Urothelium cell line (cell line): ENCODE measurements at places on chromosomes 13 and 19.

GRCh38 chr19:55867101-55867500 is 30.8 kb downstream of the NLRP4 start:
- DNase-seq, result no peak

DNA sequence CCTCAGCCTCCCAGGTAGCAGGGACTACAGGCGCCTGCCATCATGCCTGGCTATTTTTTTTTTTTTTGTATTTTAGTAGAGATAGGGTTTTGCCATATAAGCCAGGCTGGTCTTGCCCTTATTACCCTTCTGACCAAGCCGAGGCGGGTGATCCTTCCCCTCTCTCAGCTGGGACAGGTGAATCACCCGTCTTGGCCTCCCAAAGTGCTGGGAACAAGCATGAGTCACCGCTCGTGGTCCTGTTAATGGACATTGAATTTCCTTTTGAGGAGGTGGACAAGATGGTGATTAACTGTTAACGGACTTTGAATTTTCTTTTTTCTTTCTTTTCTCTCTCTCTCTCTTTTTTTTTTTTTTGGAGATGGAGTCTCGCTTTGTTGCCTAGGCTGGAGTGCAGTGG is 10.6 kb downstream of the CD70 start:
- peak; percentile 67 for DNase-seq

DNA sequence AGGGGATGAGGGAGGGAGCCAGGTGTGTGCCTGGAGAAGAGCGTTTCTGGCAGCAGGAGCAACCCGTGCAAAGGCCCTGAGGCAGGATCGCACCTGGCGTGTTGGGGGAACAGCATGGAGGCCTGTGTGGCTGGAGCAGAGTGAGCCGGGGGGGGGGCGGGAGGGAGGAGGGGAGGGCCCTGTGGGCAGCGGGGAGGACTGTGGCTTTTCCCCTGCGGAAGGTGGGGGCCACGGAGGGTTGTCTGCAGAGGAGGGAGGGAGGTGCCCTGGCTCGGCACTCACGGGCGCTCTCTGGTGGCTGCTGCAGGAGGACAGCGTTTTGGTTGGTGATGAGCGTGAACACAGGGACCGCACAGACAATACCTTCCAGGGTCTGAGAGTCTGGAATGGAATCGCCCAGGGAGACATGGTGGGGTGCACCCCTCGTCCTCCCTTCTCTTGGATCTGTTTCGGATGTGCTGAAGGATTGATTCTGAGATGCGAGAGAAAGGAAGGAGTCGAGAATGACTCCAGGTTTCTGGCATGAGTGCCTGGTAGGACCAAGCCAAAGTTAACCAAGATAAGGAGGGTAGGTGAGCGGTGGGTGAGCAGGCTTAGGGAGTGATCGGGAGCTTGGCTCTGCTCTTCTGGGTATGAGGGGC is 6.5 kb downstream of the RAB11B start:
- DNase-seq, result peak; percentile 40

DNA sequence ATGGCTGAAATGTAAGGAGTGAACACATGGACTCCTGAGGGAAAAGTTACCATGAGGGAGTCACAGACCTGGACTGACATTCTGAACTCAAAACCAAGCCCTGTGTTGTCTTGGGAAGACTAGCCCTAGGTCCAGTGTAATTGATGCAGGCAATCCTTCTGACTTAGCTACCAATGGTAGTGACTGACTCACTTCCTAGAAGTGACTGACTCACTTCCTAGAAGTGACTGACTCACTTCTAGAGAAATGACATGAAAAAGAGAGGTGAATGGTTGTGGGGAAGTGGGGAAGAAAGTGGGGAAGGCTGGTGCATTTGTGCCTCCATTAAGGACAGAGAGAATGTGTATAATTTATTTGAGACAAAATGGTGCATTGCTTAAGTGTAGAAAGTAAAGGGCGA is 49.9 kb downstream of the EDNRB start:
- DNase-seq, result no peak

DNA sequence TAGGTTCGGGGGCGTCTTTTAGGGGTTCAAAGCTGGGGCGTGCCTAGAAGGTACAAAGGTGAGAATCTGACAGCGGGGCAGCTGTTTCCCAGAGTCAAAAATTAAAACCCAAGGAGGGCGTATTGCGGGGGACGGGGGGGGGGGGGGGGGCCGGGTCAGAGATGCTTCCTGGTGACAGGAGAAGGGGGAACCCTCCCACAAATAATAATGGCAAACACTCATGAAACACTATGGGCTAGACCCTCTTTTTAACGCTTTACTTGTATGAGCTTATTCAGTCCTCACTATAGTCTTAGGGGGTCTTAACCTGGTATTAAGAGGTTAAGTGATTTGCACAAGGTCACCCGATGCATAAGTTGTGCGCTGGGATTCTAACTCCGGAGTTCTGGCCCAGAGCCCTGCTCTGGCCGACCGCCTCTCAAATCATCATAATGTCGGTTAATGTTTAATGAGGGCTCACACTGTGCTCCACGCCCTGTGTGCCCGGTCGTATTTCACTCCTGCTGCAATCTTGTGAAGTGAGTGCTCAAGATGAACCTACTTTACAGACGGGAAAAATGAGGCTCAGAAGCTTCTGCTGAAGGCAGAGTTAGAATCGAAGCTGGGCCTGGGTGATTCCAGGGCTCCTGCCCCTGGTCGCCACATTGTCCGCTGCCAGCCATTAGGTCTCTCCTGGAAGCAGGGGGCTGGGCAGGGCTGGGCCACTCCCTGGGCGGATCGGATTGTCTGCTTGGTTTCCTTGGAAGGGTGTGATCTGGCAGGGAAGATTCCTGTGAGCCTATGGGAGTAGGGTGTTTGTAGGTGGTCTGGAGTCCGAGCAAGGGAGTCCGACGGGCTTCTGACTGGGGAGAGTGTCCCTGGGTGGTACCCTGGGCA is 964 bp downstream of the PAK4 start:
- peak; percentile 52 for DNase-seq
